ENCODE measurements at places on chromosomes 7 and 10.

- no peak for DNase-seq
Measured at GRCh38 chr10:100347568-100348195, 649 bp downstream of the SCD start.

DNA sequence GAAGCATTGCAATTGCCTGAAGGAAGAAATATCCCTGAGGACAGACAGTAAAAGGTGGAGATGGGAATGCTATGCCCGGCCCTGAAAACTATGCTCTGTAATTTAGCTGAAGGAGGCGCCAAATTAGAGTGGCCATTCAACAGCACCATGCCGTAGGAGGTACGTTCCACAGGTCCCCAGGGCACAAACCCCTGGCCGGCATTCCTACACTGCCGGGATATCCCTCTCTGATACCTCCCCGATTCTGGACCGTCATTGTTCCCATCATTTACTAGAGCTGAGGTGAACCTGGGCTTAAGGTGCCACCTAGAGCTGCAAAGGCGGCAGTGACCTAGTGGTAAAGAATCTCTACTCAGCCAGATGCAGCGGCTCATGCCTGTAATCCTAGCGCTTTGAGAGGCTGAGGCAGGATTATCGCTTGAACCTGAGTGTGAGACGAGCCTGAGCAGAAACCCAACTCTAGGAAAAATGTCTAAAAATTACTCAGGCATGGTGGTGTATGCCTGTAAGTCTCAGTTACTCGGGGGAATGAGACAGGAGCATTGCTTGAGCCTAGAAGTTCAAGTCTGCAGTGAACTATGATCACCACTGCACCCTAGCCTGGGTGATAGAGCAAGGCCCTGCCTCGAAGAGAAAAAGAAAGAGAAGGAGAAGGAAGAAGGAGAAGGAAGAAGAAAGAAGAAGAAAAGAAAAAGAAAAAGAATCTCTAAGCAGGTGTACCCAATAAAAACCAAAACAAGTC lies 53.0 kb upstream of the TNKS2 start:
- DNase-seq: peak; percentile 13

- DNase-seq: no peak
Measured at GRCh38 chr7:138036135-138036534, 34.2 kb upstream of the CREB3L2 start.

DNA sequence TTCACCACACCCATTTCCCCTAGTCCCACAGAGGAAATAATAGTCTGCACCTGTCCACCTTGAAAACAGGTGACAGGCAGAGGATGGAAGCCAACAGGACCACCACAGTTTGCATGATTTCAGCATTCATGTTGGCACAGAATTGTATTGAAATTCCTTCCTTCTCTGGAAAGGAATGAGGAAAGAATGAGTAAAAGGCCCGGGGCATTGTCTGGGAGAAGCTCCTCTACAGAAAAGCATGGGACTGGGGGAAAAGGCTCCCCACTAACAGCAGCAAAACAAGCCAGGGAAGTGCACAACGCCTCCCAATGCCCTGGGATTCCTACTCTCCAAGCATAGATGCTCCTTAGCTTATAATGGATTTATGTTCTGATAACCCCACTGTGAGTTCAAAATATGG lies 28.5 kb upstream of the TOMM7 start:
- no peak for DNase-seq

All from epithelial cell of proximal tubule (primary cell).